ENCODE measurements at places on chromosomes 13 and 19.

GRCh38 chr13:111158136-111158805 lies 43.2 kb downstream of the ARHGEF7 start:
- DNase-seq, result no peak

DNA sequence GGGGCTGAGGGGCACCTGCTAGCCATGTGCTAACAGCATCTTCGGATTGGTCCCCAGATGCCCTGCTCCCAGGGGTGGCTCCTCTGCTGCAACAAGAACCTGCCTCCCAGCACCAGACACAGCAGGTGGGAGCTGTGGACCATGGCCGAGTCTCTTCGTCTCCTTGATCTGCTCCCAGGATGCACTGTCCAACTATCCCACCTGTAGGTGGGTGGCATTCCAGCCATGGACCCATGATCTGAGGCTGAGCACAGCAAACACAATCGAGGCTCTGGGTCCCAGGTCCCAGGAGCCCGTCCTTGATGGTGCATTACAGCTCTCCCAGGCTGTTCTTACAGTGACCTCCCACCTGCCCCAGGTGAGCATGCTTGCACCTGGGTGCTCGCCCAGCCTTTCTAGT lies 1.6 kb downstream of the ZNF837 start:
- no peak for DNase-seq

GRCh38 chr13:74575729-74576125 lies 441.5 kb upstream of the KLF12 start:
- peak; percentile 60 for DNase-seq

- DNase-seq, result no peak
Observed at GRCh38 chr19:4094291-4094690, 27.6 kb upstream of the ZBTB7A start.

GRCh38 chr13:94708031-94708859 lies 4.1 kb downstream of the SOX21 start:
- DNase-seq, result peak; percentile 62

GRCh38 chr19:17125728-17126677 lies 50.4 kb downstream of the MYO9B start:
- DNase-seq, result peak; percentile 60

DNA sequence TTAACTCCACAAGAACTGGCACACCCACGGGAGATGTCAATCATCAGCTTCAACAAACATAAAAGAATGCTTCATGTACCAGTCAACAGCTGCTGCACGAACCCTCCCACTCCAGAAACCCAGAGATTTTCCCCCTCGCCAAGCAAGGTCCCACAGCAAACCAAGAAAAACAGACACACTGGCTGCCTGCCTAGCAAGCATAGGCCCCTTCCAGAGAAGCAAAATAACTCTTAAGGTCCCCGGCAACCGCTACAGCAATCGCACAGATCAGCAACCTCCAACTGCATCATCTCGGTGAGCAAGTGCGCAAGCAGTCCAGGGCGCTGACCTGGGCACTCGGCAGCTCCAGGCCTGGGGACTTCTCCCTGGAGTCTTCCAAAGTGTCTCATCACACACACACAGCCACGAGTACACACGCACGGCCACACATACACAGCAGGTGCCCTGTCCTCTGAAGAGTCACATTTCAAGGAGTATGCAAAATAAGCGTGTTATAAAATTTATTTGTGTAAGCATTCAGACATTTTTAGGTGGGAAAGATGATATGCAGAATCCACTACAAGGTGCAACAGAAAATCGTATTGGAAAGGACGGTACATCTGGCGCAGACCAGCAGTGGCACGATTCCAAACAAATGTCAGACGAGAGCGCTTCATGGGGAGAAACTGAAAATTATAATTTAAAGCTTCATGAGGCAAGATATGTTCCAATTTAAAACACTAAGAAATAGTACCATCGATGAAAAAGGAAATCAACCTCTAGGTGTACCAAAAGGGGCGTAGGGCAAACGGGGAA lies 125.0 kb downstream of the STK24 start:
- peak; percentile 57 for DNase-seq

- peak; percentile 42 for DNase-seq
Observed at GRCh38 chr19:45716359-45717130, 14.2 kb downstream of the FBXO46 start.

DNA sequence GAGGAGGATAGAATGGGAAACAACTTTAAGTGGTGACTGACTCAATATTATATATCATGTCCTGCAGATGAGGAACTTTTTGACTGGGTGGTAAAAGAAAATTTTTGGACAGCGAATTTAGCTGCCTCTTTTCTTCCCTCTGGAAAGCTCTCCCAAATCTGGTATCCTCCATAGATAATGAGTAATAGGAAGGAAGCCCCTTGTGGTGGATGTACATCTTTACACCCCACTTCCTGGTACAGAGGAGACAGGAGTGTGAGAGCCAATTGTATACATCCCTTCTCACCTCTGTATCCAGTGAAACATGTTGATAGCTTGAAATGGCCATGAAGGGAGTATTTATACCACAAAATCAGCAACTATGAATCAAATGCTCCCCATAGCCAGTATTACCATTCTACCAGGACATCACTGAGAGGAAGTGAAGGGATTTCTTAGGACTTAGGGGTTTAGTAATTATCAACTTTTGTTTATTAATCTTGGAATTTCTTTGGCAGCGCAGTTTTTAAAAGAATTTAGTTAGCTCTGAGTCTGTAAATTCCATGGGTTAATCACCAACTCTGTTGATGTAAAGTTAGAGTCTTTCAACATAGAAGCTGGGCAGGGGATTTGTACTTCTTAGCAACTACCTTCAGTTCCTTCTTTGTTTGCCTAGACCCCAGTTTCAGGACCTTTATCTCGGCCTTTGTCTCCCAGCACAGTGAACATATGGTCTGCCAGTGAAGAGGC lies 17.0 kb upstream of the TDRD3 start:
- no peak for DNase-seq

DNA sequence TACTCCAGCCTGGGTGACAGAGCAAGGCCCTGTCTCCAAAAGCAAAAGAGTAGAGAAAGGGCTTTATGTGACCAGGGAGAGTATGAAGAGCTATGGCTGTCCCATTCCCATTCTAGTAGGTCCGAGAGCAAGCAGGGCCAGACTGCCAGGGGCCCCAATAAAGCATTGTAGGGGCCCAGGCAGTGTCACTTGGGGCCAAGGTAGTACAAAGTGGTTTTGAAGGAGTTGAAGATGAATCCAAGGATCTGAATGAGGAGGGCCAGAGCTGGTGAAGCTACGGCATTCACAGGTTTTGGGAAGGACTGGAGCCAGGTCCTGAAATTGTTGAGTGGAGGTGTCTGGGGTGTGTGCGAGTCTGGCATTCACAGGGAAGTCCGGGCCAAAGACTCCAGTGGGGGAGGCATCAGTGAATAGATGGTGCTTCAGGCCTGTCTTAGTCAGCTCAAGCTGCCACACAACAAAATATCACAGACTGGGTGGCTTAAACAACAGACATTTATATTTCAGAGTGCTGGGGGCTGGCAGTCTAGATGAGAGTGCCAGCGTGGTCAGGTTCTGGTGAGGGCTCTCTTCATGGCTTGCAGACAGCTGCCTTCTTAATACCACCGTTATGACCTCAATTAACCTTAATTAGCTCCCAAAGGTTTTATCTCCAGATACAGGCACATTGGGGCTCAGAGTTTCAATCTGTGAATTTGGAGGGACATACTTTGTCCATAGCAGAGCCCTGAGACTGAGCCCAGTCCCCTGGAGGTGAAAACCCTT lies 9.9 kb downstream of the NACC1 start:
- no peak for DNase-seq

- DNase-seq, result no peak
Observed at GRCh38 chr13:75415694-75416093, 66.3 kb downstream of the TBC1D4 start.

- DNase-seq, result no peak
Observed at GRCh38 chr19:49119411-49120324, at the start of gene PPFIA3. TSS of gene PPFIA3 (plus strand) at chr19:49119544. CDS start at chr19:49127874, 8,330 bp downstream.

DNA sequence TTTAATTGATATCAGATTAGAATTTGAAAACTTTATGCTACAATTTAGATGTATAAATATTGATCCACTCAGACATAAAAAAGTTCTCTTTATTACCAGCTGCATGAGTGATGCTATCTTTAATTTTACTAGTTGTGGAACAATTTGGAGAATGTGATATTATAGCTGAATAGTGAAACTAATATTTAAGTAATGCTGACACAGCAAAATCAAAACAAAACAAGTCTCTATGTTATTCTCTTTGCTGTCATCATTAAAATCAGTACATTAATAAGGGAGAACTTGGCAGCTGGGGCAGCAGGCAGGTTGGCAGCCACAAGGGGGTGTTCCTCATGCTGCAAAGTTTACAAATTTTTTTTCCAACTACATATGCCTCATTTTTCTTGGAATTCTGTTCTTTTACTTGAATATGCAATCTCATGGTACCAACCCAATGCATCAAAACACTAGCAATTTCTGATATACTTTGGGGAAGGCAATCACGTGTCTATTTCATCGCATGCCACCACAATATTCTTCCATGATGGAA lies 585.3 kb downstream of the FGF9 start:
- DNase-seq, result no peak

- no peak for DNase-seq
Observed at GRCh38 chr19:42149447-42150202, 17.4 kb upstream of the POU2F2 start.

GRCh38 chr13:114131583-114132418 lies 622 bp downstream of the RASA3 start:
- no peak for DNase-seq

DNA sequence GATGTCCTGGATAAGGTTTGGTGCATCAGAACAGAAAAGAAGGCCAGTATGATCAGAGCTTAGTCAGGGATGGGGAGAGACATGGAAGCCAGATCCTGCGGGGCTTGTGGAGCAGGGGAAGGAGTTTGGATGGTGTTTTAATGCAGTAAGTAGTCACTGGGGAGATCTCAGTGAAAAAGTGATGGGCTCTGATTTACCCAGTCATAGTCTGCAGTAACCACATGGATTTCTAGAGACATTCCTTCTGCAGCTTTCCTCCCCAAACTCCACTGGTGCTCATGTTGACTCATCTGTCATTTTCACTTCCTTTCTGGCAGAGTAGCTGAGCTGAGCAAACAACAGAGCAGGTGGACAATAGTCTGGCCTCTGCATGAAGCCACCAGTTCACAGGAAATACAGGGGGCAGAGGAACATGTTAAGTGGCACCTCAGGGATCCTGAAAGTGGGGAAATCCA lies 144.1 kb downstream of the DPF1 start:
- DNase-seq, result no peak

GRCh38 chr19:28847468-28847867 lies 365.5 kb downstream of the UQCRFS1 start:
- no peak for DNase-seq

GRCh38 chr13:44306371-44307192 lies 67.0 kb upstream of the SERP2 start:
- peak; percentile 56 for DNase-seq

DNA sequence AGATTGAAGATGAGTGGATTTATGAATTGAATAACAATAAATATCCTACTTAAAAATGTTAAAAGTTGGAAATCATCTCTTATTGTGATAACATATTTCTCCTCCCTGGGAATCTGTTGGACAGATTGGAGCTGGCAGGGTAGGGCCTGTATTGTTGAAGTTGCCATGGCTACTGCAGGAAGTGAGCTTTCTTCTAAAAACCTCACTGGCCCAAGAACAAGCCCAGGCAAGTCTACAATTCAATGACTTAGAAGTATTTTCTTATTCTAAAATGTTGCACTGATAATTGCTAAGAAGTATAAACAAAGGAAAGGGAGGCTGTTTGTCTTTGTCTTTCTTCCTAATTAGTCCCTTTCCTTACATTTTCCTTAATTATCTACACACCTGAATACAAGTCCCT lies 112.1 kb downstream of the DLEU7 start:
- no peak for DNase-seq

DNA sequence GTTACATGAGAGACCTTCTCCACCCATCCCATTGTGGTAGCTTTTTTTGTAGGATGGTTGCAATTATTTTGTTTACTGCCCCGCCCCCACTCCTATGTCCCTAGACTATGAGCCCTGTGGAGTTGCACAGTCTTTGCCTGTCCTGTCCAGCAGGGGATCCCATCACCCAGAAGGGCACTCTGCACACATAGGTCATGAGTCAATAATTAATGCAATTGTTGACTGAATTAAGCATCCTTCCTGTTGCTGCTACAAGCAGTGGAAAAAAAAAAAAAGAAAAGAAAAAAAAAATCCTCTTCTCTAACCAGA lies 14.2 kb downstream of the C19orf81 start:
- DNase-seq, result no peak

DNA sequence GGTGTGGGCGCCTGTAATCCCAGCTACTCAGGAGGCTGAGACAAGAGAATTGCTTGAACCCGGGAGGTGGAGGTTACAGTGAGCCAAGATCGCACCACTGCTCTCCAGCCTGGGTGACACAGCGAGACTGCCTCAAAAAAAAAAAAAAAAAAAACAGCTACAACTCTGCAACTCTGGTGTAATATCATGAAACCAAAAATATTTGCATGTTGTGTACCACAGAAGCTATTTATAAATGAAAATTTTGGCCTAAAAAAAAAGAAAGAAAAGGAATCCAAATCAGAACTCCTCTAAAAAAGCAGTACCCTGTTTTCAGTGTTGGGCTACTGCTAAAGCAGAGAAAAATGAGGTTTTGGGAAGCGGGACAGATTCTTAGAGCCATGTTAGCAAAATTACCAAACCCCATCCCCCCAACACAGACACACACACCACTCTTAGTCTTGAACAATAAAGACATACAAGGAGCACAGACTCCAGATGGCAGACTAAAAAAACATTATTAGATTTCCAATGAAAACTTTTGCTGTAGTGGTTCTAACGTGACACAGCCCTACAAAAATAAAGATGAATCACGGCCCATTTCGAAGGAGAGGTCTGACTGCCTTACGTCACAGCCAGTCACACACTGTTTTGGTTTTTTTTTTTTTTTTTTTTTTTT lies 51.5 kb downstream of the INSR start:
- peak; percentile 29 for DNase-seq

DNA sequence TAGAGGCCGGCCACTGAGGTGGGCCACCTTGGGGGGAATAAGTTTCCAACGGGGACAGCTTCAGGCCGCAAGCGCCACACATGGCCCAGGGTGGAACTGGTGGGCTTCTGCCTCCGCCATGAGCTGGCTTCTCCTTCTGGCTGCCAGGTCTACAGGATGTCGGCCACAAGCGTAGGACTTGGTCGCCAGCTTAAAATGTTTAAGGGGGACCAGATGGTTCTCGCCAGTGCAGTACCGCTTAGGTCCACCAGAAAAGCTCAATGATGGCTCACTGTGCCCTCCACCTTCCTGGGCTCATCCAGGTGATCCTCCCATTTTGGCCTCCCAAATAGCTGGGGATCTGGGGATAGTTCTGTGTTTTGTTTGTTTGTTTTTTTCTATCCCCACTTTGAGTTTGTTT lies 38.7 kb upstream of the ZNF254 start:
- no peak for DNase-seq

DNA sequence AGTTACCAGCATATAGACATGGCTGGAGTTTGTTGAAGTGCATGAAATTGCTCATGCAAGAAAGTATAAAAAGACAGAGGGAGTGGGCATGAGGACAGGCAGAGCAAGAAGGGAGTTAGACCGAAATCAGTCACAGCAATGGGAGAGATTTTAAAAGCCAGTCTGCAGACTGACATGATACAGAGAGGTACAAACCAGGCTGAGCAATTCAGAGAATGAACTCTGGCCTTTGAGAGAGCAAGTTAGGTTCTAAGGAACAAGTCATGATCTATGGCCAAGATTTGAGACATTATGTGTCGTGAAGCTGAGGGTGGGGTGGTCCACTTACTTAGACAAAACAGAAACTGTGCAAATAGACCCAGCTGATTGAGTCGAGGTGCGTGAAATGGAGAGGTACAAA lies 93.4 kb upstream of the TSC22D1 start:
- DNase-seq, result no peak

All from globus pallidus (tissue), 1 donor.